ENCODE measurements at places on chromosomes 1 and 21.

GRCh38 chr1:200624679-200625335 lies 4.3 kb upstream of the KIF14 start:
- no peak for DNase-seq

GRCh38 chr1:230215031-230215430 lies 148.0 kb downstream of the GALNT2 start:
- DNase-seq, result no peak

DNA sequence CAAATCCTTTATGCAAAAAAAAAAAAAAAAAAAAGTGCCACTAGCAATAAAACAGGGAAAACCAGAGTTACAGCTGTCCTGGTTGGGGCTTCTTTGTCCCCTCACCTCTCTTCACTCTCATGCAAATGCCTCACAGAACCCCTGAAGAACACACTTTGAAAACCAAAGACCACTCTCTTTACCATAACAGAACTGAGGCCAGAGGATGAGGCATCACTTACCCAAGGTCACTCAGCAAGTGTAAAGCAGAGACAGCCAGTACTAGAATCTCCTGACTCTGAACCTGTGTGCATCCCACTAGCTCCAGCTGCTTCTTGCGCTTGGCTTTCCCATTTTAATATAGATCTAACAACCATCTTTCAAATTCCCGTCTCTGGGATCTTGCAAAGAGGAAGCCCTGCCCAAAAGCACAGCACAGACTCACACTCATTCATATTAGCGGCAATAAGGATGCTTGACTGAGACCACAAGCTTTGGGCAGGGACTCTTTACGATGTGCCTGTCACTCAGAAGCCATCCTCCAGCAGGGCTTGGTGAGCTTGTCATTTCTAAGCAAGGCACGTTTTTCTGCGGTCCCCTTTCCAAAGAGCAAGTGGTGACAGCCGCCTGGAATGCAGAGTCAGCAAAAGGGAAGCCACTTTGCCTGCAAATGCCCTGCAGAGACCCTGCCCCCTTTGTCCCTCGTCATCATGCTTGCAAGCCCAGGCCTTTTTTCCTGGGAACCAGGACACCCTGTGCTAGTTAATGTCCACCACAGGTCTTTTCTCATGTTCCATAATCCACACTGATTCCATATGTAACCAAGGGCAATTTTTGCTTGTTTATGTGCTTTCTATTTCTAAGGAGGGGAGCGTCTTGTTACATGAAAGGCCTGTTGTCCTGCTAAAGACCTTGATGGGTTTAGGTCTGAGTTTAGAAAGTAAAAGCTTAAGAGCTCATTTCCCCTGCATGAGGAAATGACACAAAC lies 76.5 kb upstream of the NFIA start:
- DNase-seq, result no peak

DNA sequence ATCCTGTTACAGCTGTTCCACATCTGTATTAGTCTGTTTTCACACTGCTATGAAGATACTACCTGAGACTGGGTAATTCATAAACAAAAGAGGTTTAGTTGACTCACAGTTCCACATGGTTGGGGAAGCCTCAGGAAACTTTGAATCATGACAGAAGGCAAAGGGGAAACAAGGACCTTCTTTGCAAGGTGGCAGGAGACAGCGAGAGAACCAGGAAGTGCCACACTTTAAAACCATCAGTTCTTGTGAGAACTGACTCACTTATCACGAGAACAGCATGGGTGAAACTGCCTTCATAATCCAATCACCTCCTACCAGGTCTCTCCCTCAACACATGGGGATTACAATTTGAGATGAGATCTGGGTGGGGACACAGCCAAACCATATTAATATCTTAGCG lies 110.3 kb upstream of the TRABD2B start:
- no peak for DNase-seq

- DNase-seq, result no peak
These were observed 12.0 kb downstream of the F11R start for GRCh38 chr1:161008869-161009510.

GRCh38 chr1:225998560-225999226 lies 450 bp downstream of the SDE2 start:
- DNase-seq, result no peak

DNA sequence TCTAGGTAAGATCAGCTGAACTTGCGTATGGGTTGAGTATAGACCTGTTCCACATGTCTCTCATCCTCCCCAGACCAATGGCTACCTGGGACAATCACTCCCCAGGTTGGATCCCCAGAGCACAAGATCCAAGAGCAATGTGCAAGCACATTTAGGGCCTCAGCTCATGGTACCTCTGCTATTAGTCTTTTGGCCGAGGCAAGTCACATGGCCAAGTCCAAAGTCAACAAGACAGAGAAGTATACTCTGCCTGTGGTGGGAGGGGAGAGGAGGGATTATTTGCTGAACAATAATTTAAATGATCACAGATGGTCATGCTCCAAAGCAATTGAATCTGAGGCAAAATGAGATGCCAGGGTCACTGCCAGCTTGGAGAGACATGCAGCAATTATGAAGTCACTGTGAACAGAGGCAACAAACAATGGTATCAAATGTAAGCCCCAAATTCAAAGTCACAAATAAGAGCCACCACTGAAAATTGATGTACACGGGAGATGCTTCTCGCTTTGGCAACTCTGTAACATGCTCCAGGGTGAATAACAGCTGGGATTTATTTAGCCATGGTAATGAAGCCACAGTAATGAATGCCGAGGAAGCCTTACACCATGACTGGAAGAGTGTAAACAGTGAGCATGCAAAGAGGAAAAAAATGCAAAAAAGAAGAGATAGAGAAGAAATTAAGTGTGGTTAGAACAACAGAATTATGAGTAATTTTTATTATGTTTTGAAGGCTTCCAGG lies 149.1 kb downstream of the ZNF281 start:
- no peak for DNase-seq

GRCh38 chr1:8510041-8510823 lies 192.3 kb downstream of the SLC45A1 start:
- DNase-seq, result peak; percentile 44
